ENCODE measurements at places on chromosomes 3 and 15.

- DNase-seq, result no peak
Observed at GRCh38 chr3:22659651-22660475, 543.3 kb upstream of the UBE2E2 start.

GRCh38 chr3:108879915-108880314 is 57.3 kb downstream of the TRAT1 start:
- DNase-seq, result no peak

DNA sequence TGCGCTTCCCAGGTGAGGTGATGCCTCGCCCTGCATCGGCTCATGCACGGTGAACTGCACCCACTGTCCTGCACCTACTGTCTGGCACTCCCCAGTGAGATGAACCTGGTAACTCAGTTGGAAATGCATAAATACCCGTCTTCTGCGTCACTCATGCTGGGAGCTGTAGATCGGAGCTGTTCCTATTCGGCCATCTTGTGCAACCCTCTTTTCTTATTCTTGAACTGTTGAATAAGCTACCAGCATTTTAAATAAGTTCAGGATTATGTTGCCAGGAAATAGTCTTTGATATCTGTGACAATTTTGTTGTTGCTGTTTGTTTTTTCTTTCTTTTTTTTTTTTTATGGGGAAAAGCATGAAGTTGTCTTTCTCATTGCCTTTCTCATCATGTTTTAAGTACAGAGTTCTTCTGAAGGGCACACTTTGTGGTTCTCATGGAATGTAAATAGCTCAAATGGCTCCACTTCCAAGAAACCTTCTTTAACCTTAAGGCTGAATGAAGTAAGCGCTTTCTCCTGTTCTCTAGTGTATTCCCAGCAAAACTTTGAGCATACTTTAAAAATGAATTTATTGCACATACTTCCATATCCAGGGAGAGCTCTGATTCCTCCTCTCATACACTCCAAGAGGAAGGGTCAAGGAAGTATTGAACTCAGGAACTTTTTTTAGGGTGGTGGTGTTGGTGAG is 468.0 kb upstream of the TBL1XR1 start:
- no peak for DNase-seq

DNA sequence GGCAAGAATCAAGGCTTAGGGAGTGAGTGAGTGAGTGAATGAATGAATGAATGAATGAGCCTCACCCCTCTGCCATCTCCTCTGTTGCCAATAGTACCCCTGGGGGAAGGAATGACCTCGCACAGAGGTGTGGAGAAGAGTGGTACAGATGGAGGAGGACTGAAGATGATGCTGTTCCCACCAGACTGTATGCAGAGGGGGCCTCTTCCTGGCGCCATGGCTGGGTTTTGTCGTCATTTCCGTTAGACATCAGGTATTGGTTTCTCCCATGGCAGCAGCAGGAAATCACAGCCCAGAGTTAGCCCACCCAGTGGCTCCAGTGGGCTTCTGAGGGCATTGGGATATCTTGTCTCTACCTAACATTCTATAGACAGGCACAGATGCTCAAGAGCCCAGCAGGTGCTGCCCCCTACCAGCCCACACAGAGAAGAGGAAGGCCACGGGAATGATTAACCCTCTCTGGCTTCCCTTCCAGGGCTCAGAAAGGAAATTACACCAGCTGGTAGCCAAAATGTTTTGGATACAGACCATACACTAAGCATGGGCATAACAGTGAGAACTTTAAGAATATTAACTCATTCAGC is 109.8 kb upstream of the SLC6A11 start:
- DNase-seq, result no peak

GRCh38 chr3:29789686-29790085 is 508.8 kb downstream of the RBMS3 start:
- DNase-seq, result no peak

DNA sequence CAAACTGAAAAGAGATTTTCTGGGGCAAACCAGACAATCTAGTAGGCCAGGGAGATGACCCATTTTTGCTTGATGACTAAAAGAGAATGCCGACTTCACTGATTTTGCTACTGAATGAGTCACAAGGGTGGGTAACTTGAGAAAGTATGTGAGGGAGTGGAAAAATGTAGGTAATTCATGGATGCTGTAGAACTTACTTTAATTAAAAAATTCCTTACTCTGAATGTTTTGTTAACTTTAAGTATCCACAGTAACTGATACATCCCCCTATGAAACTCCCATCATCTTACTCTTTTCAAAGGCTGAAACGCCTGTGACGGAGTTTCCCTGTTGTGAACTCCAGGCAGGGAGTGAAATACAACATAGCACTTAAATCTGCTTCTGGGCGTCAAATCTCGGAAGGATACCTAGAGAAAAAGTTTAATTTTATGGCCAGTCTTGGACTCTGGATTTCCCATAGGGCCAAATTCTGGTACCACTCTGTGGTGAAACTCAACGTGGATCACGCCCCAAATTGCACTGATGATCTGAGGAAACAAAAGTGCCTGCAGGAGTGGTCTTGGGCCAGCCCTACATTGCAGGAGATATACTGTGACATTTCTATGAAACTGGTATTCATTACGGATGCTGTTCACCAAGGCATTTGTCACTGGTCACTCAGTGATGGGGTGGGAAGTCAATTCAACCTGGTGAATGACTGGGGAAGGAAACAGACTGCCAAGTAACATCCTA is 24.0 kb downstream of the GOLIM4 start:
- no peak for DNase-seq

GRCh38 chr15:68315495-68316031 is 38.0 kb downstream of the FEM1B start:
- no peak for DNase-seq

DNA sequence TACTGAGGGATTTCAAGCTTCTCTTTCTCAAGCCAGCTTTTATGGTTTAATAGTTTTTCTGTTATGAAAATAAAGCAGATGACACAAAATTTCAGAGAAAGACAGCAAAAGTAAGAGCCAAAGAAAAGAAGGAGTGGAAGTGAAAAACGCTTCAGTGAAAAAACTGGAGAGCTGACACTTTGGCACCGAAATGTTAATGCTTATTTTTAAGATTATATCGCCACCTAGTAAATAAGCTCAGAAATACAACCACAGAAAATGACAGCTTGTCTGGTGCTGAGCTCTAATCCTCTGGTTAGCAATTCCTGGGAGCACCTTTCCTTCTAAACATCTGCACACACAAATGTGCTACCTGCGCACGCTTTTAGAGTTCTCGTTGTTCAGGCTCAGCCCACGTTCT is 101.6 kb downstream of the ZPLD1 start:
- DNase-seq, result peak; percentile 9

DNA sequence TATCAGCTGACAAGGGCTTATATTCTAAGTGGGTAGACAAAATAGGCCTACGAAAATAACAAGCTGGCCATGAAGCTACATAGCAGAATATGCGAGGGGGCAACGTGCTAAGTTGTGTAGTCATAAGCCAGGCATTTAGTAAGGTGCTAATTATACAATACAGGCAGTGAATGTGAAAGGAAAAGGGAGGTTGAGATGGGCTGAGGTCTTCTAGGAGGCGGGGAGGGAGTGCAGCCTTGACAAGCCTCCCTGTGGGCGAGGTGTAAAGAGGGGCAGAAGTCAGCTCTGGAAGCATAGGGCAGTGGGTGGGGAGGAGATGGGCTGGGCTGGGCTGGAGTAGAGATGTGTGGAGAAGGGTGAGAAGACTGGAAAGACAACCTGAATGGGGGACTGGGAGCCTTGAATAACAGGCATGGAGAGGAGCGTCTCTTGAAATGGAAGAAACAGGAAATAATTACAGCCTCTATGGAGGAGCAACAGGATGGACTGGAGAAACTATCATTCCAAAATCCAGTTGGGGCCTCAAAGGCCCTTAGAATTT is 1.2 kb downstream of the TIGIT start:
- no peak for DNase-seq

- DNase-seq, result no peak
Observed at GRCh38 chr3:40875581-40875980, 323.7 kb upstream of the CTNNB1 start.

GRCh38 chr15:74958320-74958907 is 1.8 kb upstream of the RPP25 start:
- DNase-seq, result peak; percentile 93

DNA sequence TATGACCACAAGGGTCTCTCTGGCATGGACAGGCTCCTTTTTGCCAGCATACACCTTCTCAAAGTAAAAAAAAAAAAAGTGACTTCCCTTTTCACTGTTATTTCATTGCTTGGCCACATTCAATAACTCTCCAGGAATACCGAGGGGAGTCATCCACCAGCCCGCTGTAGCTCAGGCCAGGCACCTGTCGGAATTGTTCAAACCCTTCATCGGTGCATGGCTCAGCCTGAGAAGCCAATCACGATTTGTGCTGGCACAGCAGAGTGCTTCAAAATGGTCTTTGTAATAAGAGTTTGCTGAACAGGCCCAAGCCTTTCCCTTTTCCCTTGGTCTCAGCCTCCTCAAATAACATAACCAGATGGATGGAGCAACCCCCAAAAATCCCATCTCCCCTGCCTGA is 145.4 kb downstream of the PDZRN3 start:
- DNase-seq, result no peak

DNA sequence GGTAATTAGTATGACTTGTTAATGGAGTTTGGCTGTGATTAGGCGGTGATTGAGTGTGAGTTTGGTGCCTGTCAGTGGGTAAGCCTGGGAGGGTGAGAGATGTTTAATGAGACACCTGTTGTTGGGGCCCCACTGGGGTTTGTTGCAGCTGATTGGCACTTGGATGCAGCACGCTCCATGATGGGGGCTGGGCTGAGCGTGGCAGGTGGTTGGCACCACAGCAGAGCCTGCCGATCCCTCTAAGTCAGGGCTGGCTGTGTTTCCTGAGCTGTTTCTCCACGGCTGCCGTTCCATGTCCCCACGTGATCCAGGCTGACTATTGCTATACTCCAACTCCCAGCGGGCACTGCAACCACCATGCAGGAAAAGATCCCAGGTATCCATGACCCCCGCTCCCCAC is 93.5 kb upstream of the ARRDC4 start:
- no peak for DNase-seq

DNA sequence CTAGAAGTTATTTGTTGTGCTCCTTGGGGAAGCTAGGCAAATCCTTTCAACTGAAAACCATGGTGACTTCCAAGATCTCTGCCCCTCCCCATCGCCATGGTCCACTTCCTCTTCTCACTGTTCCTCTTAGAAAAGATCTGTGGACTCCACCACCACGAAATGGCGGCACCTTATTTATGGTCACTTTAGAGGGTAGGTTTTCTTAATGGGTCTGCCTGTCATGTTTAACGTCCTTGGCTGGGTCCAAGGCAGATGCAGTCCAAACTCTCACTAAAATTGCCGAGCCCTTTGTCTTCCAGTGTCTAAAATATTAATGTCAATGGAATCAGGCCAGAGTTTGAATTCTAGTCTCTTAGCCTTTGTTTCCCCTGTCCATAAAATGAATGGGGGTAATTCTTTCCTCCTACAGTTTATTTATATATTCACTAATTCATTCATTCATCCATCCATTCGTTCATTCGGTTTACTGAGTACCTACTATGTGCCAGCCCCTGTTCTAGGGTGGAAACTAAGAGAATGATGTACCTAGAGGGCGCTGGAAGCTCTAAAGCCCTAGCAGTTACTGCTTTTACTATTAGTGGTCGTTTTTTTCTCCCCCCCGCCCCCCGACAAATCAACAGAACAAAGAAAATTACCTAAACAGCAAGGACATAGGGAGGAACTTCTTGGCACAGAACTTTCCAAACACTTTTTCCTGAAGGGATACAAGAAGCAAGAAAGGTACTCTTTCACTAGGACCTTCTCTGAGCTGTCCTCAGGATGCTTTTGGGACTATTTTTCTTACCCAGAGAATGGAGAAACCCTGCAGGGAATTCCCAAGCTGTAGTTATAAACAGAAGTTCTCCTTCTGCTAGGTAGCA is 657 bp downstream of the PATL2 start:
- no peak for DNase-seq

DNA sequence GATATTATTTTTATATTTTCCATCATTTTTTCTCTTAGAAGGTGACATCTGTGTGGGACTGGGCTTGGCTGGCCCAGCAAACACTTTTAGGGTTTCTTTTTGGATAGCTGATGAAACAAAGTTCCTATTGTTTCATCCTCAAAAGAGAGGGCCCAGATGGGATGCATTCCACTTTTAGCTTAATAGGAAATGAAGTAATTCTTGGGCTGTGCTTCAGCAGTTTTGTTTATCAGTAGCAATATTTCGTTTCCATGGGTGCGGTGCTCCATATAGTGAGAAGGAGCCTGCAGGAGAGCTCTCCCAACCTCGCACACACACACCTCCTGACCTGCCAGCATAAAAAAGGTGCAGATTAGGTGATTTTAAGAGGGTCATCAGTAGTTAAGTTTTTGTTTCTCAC is 147.5 kb downstream of the AKAP13 start:
- peak; percentile 61 for DNase-seq

- DNase-seq, result no peak
Observed at GRCh38 chr15:82554351-82554750, 14.1 kb upstream of the RPS17 start.

- no peak for DNase-seq
Observed at GRCh38 chr3:5466717-5467116, 279.2 kb downstream of the EDEM1 start.

- DNase-seq, result peak; percentile 75
Observed at GRCh38 chr3:50320853-50321335, 1.7 kb downstream of the HYAL2 start.

- DNase-seq, result no peak
Observed at GRCh38 chr3:16482770-16483531, 30.5 kb downstream of the RFTN1 start.

DNA sequence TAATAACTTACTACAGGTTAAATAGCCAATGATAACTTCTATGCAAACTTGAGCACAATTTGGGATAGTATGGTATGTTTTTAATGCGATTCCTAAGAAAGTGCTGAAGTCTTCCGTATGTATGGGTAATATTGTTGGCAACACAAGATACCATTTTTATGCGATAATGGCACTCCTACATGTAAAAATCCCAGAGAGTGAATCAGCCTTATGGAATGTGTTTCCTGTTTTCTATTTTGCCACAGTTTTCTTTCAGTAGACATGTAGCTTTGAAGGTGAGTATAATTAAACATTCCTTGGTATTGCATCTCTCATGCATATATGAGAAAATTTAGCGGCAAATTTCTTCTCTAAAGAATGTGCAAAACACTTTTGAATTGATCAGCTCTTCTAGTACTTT is 396.8 kb upstream of the AZI2 start:
- no peak for DNase-seq
